ENCODE measurements at places on chromosomes 12 and 14.
A peak's percentile ranks its signal among the peaks of the same experiment; 100 is the strongest.

GRCh38 chr12:46663318-46663717 lies 162.5 kb downstream of the SLC38A4 start:
- DNase-seq, result no peak

DNA sequence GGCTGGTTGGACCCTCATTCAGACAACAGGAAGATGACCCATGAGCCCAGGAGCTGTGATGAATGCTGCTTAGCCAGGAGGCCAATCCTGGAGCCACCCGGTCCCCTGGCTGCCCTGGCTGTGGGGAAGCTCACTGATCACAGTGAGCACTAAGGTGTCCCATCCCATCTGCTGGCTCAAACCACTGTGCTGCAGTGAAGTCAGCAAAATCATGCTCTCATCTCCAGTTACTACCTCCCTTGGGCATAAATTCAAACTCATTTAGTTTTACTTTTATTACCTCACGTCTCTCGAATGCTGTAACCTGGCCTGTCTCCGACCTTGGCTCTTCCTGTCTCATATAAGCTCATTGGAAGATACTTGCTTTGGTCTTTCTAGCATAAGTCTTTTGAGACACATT lies 112.4 kb downstream of the APAF1 start:
- no peak for DNase-seq

DNA sequence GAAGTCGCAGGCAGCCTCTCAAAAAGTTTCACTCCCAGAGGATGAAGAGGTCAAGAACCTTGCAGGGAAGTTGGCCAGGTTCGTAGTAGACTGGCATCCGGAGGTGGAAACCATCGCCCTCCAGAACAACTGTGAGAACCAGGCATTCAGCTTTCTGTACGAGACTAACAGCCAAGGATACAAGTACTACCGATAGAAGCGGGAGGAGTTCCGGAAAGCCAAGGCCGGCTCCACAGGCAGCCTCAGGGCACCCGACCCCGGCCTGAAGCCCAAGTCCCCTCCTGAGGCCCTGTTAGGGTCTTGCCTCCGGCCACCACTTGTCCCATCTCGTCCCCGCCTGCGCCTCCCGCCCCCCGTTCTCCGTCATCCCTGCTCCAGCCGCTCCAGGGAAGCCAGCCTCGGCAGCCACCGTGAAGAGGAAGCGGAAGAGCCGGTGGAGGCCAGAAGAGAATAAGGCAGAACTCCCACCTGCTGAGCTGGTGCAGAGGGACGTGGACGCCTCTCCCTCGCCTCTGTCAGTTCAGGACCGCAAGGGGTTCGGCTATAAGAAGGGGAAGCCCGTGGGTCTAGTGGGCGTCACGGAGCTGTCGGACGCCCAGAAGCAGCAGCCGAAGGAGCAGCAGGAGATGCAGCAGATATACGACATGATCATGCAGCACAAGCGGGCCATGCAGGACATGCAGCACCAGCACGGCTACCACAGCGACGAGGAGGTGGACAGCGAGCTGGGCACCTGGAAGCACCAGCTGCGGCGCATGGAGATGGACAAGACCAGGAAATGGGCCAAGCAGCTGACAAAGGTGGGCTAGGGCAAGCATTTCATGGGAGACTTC lies 366.8 kb upstream of the ATXN7L3B start:
- DNase-seq, result no peak

GRCh38 chr14:54493293-54493692 lies 4.5 kb upstream of the GMFB start:
- no peak for DNase-seq

GRCh38 chr12:50589650-50590435 lies 85.1 kb downstream of the DIP2B start:
- no peak for DNase-seq

GRCh38 chr12:17137396-17137795 lies 531.4 kb upstream of the LMO3 start:
- no peak for DNase-seq

GRCh38 chr14:21557084-21557901 lies 22.6 kb downstream of the OR10G3 start:
- DNase-seq, result peak; percentile 70

DNA sequence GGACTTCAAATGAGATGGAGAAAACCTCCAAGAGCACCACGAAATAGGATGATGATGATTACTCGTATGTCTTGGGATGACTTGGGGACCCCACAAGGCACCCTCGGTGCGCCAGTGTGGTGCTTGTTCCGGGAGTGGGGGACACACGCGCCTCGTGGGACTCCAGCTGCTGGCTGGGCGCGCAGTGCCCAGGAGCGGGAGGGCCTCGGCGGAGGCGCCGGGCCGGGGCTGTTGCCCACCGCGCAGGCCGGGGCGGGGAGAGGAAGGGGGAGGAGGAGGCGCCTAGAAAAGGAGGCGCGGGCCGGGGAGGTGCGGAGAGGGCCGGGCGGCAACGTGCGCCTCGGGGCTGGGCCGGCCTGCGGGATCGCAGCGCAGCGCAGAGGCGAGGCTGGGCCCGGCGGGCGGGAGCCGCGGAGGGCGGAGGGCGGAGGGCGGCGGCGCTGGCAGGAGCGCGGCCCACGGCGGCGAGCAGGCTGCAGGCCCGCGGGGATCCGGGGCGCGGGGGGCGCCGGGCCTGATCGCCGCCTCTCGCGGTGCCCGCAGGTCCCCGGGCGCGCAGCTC lies at the start of gene RFLNA:
Gene RFLNA (plus strand): TSS at position 314 of the 562 bp plus-strand sequence. CDS start 337 bp downstream, outside the sequence.
- no peak for DNase-seq

DNA sequence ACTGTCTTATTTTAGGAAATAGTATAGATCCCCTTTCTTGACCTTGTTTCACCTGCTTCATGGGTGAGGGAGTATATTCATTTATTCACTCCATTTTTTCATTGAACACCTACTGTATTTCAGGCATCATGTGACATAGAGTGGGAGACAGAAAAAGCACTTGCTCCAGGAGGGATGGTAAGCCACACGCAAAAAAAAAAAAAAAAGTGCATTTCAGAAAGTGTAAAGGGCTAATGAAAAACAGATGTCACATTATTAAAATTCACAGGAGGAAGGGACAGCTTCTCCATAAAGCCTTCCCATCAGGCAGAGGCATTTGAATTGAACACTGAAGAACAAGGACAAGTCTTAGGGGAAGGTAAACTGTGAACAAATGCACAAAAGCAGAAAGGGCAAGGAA lies 7.5 kb downstream of the SLC8A3 start:
- DNase-seq, result no peak

DNA sequence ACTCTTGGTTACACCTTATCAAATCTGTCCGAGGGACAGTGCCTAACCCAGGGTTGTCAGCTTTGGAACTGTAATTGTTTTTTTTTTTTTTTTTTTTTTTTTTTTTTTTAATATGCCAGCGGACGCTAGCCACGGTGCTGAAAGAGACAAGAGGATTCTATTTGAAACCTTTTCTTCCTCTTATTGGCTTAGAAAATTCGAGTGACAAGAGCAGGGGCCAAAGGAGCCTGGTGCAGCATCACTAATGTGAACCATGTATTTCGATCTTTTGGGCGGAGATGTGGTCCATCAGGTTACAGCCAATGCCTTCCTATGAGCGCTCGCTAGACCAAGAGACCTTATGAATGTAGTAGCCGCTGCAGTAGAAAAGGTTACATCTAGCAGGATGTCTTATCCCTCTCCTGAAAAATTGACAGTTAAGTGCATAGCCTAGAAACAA lies 922 bp downstream of the PTPRR start:
- no peak for DNase-seq

DNA sequence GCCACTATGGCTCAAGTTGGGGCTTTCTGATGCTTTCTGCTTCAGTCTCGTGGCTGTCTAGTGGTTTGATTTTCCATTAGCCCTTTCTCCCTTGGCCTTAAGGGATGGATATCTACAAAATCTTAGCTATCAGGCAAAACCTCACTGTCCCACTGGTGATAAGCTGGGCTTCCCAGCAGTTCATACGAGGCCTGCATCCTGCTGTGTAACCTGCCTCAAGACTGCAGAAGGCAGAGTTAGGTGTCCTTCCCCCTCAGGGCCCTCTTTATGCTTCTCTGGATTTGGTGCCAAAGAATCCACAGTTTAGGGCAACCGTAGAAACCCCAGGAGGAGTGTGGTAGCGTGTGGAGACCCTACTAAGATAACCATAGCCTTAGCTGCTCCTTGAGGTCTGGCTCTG lies 38.9 kb downstream of the ETV6 start:
- DNase-seq, result no peak

DNA sequence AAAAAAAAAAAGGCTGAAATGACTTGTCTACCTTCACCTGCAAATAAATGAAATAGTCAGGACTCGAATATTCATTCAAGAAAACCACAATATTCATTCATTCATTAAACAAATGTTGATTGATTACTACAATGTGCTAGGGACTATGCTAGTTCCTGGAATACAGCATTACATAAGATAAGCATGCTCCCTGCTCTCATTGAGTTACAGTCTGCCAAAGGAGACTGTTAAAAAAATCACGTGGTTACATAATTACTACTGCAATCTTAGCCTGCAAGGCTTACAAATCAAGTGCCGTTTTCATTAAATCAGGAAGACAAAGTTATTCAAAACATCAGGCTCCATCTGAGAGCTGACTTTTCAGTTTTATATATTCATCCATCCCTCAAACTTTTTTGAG lies 70.4 kb upstream of the RIC8B start:
- DNase-seq, result no peak

GRCh38 chr14:102917469-102918211 lies 4.8 kb upstream of the AMN start:
- peak; percentile 37 for DNase-seq

GRCh38 chr14:26088275-26088674 lies 509.6 kb downstream of the NOVA1 start:
- no peak for DNase-seq

- no peak for DNase-seq
These were observed 171.8 kb upstream of the PWP1 start for GRCh38 chr12:107513636-107514400.

- no peak for DNase-seq
These were observed 22.4 kb downstream of the ACTN1 start for GRCh38 chr14:68956724-68957123.

DNA sequence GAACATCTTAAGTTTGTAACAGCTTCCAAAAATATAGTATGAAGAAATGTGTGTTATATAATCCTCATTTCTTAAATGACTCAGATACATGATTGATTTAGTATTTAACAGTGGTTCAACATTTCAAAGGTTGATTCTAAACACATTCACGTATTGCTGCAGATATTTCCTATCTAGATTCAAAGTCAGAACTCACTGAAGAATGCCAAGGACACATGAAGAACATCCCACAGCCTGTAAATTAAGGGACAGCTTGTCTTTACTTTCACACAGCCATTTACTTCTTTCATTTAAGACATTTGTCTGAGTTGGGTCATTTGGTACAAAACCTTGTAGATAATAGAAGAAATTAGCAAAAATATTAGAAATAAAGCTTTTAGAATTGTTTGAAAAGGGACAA lies 66.9 kb upstream of the CPSF6 start:
- no peak for DNase-seq

- no peak for DNase-seq
These were observed 306.1 kb downstream of the KCNC2 start for GRCh38 chr12:74903522-74903921.

DNA sequence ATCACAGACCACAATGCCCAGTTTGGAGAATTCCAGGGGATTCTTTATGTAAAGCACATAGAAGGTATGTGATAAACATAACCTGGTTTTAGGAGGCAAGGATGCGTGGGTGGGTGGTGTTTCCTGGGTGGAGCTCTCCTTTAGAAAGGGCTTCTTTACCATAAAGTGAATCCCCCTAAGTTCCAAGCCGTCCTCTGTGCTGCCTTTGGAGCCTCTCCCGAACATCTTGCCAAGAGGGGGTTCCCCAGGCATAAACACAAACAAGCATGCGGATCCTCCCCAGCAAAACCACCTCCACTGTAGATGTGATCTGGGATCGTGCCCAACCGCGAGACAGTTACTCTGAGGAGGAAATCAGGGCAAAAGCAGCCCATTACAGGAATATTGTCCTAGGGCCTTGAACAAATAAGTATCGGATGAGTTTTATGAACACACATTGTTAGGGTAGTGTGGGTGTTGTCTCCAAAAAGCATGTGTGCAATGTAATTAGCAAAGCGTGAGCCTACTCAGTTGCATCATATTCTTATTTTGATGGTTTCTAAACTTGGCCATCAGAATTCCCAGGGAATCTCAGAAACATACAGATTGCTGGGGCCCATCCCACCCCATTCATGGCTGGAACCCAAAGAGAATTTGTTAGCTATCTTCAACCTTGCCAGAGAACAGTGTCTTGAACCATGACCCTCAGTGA lies 48.8 kb upstream of the CORO1C start:
- DNase-seq, result no peak

DNA sequence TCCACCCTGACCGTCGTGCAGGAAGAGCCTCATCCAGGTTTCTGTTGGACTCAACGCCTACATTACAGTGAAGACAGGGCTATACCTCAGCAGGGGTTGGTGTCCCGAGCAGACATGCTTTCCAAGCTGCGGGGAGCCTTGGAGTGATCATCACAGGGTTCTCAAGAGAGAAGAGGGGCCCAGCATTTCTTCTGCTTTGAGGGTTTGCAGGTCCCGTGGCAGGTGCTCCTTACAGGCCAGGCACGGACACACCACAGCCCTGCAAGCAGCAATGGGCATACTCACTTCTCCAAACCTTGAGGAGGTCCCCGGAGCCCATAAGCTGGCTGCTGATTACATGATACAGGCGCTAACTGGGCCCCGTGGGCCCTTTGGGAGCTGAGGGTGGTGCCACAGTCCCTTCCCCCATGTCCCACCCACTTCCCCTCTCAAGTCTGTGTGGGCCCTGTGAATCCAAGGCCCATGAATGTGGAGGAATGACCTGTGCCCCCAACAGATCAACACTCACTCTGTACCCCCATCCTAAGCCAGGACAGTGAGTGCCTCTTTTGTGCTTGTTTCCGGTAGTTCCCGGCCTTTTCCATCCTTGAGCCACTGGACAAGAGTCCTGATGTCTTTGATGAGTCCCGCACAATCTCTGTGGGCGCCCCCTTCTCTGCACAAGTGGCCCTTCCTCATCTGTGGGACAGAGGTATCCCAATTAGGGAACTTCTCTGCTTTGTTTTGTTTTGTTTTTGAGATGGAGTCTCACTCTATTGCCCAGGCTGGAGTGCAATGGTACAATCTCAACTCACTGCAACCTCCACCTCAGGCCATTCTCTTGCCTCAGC lies 1.1 kb downstream of the AQP2 start:
- DNase-seq, result no peak

- DNase-seq, result peak; percentile 96
These were observed 9.2 kb downstream of the PHB2 start for GRCh38 chr12:6961278-6961694.

GRCh38 chr12:130953771-130954543 lies at the start of gene ADGRD1:
Gene ADGRD1 (plus strand): TSS chr12:130953907. CDS start chr12:130954466, 559 bp downstream.
- no peak for DNase-seq

DNA sequence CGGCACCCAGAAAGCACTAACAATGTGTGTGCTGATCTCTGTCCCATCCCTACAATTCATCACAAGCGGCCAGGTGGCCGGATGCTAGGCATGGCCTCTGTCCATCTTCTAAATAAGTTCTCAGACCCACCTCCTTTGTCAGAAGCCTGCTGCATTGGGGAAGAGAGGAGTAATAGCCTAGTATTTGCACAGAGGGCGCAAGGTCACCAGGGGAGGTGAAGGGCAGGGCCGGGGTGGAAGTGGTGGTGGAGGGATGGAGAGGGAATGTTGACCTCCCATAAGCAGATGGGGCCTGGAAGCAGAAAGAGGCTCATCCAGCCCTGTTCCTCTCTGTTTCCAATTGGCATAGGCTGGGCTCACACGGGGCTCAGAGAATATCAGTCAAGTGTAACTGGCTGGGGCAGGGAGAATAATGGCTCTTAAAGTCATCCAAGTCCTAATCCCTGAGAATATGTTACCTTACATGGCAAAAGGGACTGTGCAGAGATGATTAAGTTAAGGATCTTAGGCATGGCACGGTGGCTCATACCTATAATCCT lies 6.9 kb downstream of the RILPL1 start:
- DNase-seq, result no peak

Data from stimulated activated CD8-positive, alpha-beta memory T cell treated with anti-CD3 and anti-CD28 coated beads, Interleukin-4, amount 100 ng/mL, for 4 hours (primary cell).